BE2C (cell line): ENCODE measurements at places on chromosomes 1 and 21.

GRCh38 chr1:96400089-96400488 lies 321.5 kb upstream of the PTBP2 start:
- no peak for DNase-seq

GRCh38 chr1:209600541-209600940 lies 17.0 kb downstream of the CAMK1G start:
- DNase-seq = no peak

GRCh38 chr1:200968469-200969410 lies 54.8 kb downstream of the KIF21B start:
- DNase-seq = no peak

DNA sequence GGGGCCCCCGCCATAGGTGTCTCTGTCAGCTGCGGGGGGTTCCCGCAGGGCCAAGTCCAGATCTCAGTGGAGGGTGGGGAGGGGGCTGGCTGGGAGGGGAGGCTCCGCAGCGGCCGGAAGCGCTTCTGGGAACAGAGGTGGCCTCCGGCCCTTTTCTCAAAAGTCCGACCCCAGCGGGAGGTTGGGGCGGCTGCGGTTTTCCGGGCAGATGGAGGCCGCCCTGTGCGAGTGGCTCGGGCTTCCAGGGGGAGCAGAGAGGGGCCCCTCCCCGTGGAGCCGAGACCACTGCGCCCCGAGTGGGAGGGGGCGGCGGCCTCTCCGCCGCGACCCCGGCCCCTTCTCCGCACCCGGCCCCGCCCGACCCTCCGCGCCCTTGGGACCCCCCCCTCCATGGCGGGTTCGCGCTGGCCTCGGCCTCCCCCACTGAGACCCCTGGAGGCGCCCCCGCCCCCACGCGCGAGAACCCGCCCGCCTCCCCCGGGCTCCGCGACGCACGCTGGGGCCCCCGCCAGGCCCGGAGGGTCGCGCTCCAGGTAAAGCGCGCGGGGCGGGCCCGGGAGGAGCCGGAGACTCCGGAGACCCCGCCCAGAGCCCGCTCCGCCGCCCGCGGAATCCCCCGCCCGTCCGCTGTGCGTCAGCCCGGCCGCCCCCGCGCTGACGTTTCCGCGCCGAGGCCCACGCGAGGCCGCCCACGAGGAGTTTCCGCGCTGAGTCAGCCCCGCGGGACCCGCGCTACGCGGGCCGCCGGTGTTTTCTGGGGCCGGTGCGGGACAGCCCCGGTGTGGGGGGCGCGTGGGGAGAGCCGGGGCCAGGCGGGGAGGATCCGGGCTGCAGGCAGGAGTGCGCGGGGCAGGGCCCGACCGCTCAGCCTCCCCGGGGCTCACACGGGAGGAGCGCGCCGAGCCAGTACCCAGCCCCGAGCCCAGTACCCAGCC lies 5.2 kb downstream of the TNFRSF18 start:
- DNase-seq = peak; percentile 23

- no peak for DNase-seq
Measured at GRCh38 chr21:29449306-29449950, 150.7 kb downstream of the BACH1 start.

- DNase-seq = no peak
Measured at GRCh38 chr1:71086331-71086730, 5.5 kb upstream of the ZRANB2 start.

DNA sequence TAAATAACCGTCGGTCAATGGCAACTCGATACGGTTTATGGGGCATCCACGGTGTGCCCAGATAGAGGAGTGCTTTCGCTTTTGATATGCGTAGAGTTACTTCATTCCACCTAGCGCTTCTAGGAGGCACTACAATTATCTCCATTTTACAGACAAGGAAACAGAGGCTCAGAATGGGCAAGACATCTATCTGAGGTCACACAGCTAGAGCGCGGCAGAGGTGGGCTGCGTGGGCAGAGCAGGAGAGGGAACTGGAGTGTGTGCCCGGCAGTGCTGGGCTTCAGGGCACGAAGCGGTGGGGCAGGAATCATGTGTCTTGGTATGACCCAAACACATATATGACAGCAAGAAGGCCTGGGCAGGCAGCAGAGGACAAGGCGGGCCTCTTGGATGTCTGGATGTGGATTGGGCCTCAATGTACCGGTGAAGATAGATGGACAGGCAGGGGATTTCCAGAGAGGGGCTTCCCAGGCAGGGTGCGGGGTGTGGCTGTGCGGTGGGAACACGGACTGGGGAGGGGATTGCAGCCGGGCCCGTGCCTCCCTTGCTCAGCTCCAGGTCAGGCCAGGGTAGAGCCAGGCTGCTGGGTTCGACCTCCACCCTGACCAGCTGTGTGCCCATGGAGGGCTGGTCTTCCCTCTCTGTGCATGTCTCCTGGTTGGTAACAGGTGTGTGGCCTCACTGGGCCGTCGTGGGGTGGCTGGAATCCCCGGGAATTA lies 21.2 kb downstream of the TP73 start:
- no peak for DNase-seq

- no peak for DNase-seq
Measured at GRCh38 chr1:1013922-1014648, 788 bp downstream of the ISG15 start.

GRCh38 chr21:35404247-35404646 lies 355.1 kb upstream of the RUNX1 start:
- no peak for DNase-seq

DNA sequence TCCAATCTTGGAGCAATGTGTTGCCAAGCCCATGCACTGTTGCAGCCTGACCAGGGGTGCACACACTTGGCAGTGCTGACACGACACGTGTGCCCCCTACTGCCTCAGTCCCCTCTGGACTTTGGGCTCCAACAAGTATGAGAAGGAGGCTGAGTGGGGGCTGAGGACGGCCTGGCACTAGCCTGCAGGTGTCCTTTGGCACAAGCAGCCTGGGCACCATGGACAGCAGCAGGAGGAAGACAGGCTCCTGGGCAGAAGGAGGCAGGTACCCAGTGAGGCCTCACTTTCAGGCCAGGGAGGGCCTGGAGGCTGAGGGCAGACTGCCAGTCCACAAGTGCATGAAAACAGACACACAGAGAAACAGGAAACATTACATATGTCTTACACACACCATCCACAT lies 1702.9 kb upstream of the B3GALT2 start:
- no peak for DNase-seq

DNA sequence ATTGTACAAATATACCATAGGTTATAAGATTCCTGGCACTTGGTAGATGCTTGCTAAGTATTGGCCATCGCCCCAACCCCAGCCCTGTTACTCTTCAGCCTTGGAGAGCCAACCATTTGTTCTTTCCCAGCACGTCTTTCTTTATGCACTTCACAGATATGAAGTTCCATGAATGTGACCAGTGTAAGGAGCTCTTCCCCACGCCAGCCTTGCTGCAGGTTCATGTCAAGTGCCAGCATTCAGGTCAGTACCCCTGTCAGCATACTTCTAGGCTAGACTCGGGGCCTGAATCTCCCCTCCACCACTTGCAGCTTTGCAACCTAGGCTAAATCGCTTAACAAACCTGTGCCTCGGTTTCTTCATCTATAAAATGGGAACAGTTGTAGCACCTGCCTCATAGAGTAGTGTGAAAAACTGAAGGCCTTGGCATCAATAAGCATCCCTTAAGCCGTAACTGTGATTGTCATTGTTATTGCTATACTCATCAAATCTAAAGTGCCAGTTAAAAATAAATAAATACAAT lies 41.0 kb upstream of the EPHA8 start:
- DNase-seq = no peak

GRCh38 chr1:146032631-146033219 lies 11.2 kb upstream of the HJV start:
- DNase-seq = no peak

DNA sequence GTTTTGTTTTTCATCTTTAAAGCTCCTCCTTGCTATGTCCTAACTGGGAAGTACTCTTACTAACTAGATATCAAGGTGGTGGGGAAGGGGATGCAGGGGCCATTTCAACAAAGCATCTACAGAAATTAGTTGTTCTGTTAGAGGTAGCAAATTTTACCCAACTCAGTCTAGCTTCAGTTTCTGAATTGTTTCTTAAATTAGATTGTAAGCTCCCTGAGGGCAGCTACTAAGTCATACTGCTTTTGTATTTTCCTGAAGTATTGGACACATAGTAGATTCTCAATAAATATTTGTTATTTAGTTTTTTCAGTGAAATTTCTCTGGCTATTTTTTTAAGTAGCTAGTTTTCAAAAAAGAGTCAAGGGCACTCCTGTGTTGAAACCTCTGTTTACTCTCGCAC lies 1.8 kb downstream of the UBAP2L start:
- DNase-seq = no peak

DNA sequence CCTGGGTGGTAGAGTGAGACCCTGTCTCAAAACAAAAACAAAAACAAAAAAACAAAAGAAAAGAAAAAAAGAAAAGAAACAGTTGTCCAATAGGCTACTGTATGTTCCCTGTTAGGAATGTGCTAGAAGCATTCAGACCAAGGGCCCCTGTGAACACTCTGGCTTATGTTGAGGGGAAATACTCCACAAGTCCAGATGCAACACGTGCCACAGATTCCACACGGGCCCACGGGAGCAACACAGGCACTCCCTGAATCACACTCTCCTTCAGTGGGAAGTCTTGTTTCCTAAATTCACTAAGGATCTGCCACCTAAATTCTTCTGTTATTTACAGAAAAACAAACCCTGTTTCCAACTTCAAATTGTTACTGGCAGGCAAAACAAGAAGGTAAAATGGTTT lies 291.1 kb downstream of the PCP4 start:
- no peak for DNase-seq

DNA sequence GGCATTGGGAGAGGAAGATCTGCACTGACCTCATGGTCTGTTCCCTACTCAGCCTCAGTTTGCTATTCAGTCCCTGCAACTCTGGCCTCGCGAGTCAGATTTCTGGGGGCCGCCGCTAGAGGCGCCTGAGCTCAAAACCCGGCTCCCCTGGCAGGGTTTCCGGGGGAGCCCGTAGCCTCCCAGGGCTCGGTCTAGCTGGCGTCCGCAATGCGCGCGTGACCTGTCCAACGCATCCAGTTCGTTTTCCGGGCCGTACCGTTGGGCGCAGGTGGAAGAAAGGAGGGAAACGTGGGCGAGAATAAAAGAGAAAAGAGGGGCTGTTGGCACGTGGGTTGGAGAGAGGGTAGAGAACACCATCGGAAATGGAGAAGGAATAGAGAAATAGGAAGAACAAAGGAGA lies at the start of gene ADAM30:
Gene ADAM30, minus strand, starts transcription at position 213 of the 400 bp plus-strand sequence. Its CDS starts 179 bp downstream, at position 34.
- no peak for DNase-seq

GRCh38 chr1:155279268-155279667 lies 2.0 kb downstream of the HCN3 start:
- no peak for DNase-seq

GRCh38 chr1:91912266-91912665 lies 26.3 kb upstream of the TGFBR3 start:
- no peak for DNase-seq

DNA sequence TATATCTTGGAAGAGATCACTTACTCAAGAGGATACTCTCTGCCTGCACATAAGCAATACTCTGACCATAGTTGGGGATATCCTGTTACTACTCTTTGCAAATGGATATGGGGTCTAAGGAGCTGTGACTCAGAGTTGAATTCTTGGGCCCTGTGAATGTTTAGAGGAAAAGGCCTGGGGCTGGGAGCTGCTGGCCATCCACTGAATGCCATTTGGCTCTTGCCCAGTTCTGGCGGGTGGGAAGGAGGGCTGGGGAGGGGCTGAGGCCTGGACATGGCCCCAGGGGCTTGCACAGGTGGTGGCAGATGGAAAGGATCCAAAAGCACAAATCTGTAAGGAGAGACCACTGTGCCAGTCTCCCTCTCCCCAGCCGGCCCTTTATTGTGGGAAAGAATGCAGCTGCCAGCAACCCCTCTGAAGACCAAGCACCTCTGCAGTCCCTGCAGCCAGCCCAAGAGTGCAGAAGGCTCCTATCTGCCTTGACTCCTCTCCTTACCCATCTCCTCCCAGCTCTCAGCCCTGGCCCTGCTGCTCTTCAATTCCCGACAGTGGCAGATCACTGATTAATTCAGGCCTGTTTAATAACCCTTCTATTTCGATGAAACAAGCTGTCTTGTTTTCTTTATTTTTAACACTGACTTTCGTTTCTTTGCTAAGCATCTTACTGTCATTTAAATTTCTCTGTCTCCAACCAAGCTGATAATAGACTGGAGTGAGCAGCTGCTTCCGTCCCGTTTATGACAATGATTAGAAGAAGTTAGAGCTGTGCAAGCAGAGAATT lies 12.1 kb downstream of the PLXNA2 start:
- DNase-seq = peak; percentile 71

GRCh38 chr1:71919811-71920509 lies 362.4 kb downstream of the NEGR1 start:
- no peak for DNase-seq

- no peak for DNase-seq
Measured at GRCh38 chr1:116804736-116805135, 50.5 kb downstream of the CD2 start.

DNA sequence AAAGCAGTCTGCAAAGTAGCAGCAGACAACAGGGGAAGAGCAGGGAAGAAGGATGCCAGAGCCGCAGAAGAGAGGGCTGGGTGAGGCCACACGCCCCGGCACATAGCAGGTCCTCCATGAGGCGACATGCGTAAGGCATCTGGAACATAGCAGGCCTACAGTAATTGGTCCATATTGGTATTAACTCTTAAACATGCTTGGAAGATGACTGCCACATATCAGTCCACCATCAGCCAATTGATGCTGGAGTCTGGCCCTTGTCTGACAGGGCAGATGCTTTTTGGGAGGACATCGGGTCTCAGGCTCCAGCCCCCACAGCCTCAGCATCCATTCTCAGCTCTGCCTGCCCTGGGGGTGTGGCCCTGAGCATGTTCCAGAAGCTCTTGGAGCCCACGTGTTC lies 93.7 kb downstream of the TAS1R2 start:
- DNase-seq = no peak

- DNase-seq = no peak
Measured at GRCh38 chr1:109595531-109595930, 23.9 kb downstream of the GNAT2 start.

DNA sequence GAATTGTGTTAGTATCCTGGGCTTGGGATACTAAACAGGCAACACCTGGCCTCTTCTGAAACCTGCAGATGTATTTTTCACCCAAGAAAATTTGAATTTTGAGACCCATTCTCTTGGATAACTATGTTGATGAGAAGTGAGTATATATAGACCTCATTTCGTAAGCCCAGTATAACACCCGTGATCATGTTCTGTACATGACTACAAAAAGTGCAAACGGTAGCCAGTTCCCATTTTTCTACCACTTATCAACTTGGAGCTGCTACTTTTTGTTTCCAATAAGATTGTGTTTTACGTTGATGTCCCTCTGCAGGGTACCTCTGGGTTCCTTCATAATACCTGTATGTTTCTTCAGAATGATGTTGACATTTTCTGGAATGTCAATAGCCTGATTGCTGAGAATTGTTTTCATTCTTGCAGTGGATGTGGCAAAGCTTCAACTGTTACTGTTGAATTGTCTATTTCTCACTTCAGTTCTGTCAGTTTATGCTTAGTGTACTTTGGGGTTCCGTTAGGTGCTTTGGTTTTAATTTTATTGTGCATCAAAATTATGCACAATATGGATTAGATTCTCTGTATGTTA lies 48.1 kb downstream of the ZFYVE9 start:
- no peak for DNase-seq
